Psoas muscle (tissue), 8 donors: ENCODE measurements at places on chromosomes 7 and 10. TPM values are rescaled to one million over a fixed set of nuclear protein-coding genes. Genes with fewer than 3 reads are reported as not detected.

DNA sequence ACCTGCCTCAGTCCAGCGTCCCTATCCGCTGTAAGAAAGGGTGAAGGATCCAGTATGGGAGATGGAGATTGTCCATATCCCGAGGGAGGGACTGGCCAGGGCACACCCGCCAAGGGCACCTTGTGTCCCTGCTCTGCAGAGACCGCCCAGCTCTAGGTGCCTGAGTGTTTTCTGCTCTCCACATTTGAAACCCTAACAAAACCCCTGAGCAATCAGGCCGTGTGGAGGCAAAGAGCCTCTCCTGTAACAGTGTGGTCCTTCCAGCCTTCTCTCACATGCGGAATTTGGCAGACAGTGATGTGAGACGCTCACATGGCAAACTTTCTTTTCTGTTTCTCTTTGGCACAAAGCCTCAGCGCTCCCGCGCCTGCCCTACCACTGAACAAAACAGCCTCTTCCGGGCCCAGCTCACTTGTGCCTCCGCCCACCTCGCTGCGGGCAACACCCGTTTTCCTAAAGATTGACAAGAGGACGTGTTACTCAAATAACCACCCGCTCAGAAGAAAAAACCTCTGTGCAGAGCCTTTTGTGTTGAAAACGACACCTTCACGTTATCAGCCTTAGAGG is 514.8 kb downstream of the DNAJB6 start:
- peak; percentile 81 for DNase-seq

Gene ADCY1
- total RNA-seq, result 4.3 TPM

DNA sequence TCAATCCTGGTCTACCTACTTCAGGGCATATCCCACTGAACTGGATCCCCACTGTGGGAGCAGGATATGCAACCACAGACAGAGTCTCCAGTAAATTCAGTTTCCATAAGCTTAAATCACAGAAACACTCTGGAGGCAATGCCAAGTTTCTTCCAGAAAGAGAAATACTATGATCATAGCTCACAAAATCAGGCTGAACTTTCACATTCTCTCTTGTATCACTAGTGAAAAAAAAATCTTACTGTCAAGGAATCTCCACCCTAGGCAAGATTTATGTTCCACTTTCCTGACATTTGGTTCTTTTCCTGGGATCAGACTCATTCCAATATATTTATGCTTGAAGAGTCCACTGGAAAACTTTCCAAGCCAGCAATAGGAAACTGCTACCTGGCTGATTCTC is 749.0 kb downstream of the SUGCT start:
- no peak for DNase-seq

GRCh38 chr7:196283-196682 is 3.9 kb downstream of the FAM20C start:
- no peak for DNase-seq

DNA sequence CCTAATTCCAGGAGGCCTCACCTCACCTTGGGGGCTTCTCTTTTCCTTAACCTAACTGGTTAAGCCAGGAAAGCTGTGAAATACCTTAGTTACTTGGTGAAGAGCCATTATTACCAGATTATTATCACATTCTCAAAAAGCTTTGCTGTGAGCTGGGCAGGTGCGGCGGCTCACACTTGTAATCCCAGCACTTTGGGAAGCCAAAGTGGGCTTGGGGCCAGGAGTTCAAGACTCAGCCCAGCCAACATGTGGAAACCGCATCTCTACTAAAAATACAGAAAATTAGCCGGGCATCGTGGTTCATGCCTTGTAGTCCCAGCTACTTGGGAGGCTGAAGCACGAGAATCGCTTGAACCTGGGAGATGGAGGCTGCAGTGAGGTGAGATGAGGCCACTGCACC is 102.4 kb upstream of the KLF6 start:
- no peak for DNase-seq

Gene ACTL6B
- total RNA-seq, result not detected

Gene ERLIN1
- 11.6 TPM for total RNA-seq

DNA sequence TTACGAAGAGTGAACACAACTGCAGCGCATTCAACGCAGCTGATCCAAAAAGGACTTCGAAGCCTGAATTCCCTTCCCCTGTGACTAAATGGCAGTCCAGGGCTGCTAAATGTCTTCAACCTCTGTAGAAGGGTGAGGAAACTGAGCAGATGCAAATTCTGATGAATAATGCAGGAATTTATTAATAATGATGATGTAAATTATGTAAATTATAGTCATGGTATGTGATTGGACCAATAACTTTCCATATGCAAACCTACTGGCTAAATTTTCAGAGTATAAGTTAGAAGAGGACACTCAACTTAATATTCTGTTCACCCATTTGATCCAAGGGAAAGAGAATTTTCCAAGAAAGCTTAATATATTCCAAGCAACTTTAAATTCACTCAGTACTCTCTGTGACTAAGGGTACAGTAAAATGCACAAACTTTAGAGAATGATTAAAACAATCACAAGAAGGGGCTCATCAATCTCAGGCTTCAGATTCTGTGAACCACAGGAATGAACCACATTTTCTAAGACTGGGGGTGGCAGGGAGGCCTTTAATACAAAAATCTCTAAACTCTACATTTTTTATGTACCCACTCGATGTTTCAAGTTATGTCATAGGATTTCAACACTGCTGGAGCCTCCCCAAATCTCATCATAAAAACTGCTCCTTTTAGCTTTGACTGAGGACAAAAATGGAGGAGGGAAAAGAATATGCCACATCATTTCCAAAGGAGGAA is 3.5 kb downstream of the FGFR2 start:
- DNase-seq, result no peak

Gene PRF1
- 3.4 TPM for total RNA-seq

DNA sequence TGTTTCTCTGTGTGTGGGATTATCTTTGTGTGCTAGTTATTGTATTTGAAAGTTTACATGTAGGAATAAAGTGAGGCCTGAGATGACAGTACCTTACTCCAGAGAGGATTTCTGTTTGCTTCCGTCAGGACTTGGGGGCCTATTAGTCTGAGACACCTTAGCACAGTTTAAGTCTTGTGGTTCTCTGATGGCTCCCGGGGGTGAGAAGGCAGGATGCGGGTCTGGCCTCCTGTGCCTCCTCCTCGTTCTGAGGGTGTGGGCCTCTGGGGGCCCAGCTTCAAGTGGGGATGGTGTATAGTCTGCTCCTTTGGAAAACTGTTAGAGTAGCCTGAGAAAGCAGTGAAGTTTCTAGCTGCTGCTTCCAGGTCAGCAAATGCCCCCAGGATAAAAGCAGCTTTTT is 12.4 kb downstream of the MTURN start:
- no peak for DNase-seq

Gene GHITM
- 230 TPM for total RNA-seq

Gene PTPN20
- total RNA-seq, result 3.9 TPM

Gene FRMD4A
- total RNA-seq, result 6.2 TPM

DNA sequence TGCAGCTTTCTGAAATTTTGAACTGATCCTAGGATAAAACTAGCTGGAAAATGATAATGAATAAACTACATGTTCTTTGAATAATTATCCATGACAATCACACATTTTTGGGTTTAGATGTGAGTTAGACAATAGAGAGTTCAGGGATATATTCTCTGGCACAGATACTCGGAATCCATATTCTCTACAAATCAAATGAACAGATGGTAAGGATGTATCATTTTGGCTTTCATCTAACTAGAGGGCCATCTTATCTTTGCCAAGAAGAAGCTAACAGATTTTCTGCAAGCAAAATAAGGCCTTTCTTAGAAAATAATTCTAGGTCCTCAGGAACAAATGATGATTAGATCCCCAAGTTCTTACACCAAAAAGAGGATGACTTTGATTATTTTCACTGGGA is 355.9 kb upstream of the C7orf33 start:
- DNase-seq, result no peak

Gene SPDYE1
- total RNA-seq, result not detected

DNA sequence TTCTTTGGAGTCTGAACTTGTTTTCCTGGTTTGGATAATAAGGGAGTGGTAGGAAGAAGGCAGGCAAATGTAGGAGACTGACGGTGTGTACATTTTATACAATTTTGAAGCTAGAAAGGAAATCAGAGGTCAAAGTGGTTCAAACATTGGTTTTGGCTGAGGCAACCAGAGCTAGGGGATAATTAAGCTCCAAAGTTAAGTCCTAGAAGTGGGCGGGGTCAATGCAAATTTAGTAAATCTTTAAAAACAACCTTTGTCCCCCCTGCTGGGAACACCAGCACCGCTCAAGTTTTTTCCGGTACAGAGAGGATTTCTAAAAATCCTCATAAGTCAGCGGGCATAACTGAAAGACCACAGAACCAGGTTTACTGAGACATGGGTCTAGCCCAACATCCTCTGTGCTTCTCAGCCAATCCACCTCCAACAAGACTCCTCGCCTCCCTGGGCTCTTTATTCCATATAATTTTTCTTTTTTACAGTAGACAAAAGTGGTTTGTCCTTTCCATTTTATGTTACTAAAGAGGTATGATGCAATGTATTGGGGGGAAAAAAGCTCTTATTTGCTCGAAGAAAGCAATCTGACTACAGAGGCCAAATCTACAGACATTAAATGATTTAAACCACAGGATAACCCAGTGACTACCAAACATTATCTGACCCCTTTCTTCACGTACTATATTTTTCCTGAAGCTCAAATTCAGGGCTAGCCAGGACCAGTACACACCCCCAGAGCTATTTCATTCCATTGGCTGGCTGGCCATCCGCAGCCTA is 1.6 kb downstream of the GLUD1 start:
- DNase-seq, result no peak

GRCh38 chr7:41103331-41103730 is 599.6 kb downstream of the INHBA start:
- DNase-seq, result no peak

DNA sequence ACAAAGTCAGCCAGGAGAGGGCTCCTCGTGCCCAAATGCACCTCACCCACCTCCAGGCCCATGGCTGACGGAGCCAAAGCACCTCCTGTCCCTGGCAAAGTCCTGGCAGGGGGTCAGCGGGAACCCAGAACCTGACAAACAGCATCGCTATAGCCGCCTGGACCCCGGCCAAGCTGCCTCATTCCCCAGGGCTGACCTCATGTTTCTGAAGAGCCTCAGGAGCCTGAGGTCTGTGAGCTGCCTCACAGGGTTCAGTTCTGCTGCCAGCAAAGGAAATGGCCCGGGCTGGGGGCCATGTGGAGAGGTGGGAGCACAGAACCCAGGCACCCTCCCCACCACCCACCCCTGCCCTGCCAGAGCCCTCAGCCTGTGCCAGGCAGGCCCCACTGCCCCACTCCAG is 4.2 kb upstream of the NANOS1 start:
- peak; percentile 83 for DNase-seq

DNA sequence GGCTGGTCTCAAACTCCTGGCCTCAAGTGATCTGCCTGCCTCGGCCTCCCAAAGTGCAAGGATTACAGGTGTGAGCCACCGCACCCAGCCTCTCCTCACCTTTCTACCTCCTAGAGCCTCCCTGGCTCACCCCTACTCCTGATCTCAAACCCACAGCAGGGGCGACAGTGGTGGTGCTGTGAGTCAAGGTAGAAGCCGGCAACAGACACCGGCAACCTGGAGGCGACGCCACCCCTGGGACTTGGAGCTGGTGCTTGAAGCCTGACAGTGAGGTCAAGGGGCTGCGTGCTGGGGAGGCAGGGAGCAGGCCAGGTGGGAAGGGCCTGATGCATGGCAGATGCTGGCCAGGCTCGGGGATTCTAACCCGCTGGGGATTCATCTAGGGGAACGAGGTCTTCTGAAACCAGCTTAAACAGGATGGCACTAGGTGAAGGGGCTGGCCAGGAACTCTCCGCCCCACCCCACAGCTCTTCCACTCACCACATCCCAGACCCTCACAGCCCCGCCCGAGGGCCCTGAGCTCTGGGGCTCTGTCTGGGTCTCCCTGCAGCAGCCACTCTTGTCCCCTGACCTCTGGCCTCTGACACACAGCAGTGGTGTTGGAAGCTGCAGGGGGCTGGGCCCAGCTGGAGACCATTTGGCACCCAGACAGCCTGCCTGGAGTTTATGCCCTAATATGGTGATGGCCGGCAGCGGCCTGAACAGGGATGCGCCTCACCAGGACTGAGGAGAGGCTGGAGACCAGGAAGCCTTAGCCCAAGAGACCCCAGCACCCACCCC is 16.4 kb downstream of the KCNH2 start:
- DNase-seq, result no peak

Gene BTBD16
- not detected for total RNA-seq

- DNase-seq, result no peak
These were observed 2.8 kb upstream of the LRMDA start for GRCh38 chr10:75428434-75429158.

Gene UCMA
- not detected for total RNA-seq

Gene OAT
- 33.9 TPM for total RNA-seq

DNA sequence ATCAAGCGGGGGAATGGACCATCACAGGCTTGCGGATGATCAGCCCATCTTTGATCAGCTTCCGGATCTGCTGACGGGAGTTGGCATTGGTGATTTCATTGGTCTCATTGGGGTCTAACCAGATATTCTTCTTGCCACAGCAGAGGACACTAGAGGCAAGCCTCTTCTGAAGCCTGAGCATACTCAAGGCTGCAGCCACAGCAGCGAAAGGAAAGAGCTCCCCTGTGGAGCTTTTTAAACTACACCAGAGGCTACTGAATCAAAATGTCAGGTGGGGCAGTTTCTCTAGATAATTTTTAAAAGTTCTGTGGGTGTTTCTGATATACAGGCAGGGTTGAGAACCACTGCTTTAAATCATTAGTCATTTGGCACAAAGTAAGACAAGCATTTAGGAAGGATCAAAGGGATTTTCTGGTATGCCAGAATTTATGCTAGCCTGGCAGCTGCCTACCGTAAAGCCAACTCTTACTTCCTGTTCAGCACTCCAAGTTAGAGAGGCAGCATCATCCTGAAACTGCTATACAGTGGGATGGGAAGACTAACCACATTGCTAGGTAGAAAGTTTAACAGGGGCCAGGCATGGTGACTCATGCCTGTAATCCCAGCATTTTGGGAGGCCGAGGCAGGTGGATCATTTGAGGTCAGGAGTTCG is 7.0 kb downstream of the NAPEPLD start:
- no peak for DNase-seq

Gene GRID1
- 0.20 TPM for total RNA-seq

GRCh38 chr7:29330136-29330535 is 135.6 kb downstream of the CHN2 start:
- DNase-seq, result no peak

Gene FGFR2
- 0.36 TPM for total RNA-seq

DNA sequence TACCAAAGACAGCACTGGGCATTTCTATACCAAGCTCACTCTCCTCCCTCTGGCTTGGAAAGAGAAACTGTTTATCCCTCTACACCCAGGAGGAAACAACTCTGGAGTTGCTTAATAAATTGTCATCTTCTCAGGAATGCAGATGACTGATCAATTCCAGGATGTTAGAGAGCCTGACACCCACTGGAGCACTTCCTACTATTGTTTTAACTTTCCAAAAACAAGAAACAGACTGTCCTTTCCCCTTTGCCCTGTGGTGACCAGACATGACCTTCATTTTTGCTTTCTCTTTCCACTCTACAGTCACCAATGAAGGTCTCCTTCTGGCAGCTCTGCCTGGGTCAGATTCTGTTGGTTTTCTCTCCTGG is 19.6 kb downstream of the GIMAP4 start:
- DNase-seq, result no peak
